CD8-positive, alpha-beta memory T cell (primary cell): ENCODE measurements at places on chromosomes 13 and 19. TPM values are rescaled to one million over a fixed set of nuclear protein-coding genes. Genes with fewer than 3 reads are reported as not detected.

RYR1 gene
- 0.71 TPM for polyA plus RNA-seq

KRTDAP gene
- polyA plus RNA-seq: not detected

ICAM5 gene
- not detected for polyA plus RNA-seq

SIGLEC5 gene
- not detected for polyA plus RNA-seq

ZNF442 gene
- polyA plus RNA-seq: 1.1 TPM

OR7C1 gene
- not detected for polyA plus RNA-seq

SHD gene
- not detected for polyA plus RNA-seq

FUT1 gene
- not detected for polyA plus RNA-seq

PLIN5 gene
- 0.29 TPM for polyA plus RNA-seq

CGB8 gene
- polyA plus RNA-seq: not detected
